ENCODE measurements at places on chromosomes 13 and 19. TPM values are rescaled to one million over a fixed set of nuclear protein-coding genes. Genes with fewer than 3 reads are reported as not detected.

The TRAPPC5 gene
- 113 TPM for total RNA-seq

The IGSF23 gene
- total RNA-seq = not detected

The GRK1 gene
- total RNA-seq = not detected

The GAPDHS gene
- total RNA-seq = not detected

The PSG7 gene
- total RNA-seq = not detected

The ZNF296 gene
- total RNA-seq = 1.5 TPM

The TEKTIP1 gene
- not detected for total RNA-seq

The KLK12 gene
- 7.3 TPM for total RNA-seq

The ZNF420 gene
- 0.18 TPM for total RNA-seq

The KCNJ14 gene
- 2.7 TPM for total RNA-seq

The ATP4B gene
- not detected for total RNA-seq

The SGCG gene
- total RNA-seq = not detected

The SRRM5 gene
- total RNA-seq = 0.50 TPM

The FBXO46 gene
- total RNA-seq = 57.6 TPM

The CFAP97D2 gene
- total RNA-seq = not detected

The CCDC122 gene
- total RNA-seq = 1.1 TPM

The NOVA2 gene
- not detected for total RNA-seq

The LCP1 gene
- total RNA-seq = not detected

The HSPB6 gene
- total RNA-seq = not detected

The PRTN3 gene
- not detected for total RNA-seq

The AMER2 gene
- not detected for total RNA-seq

The GFY gene
- not detected for total RNA-seq

The TUBA3C gene
- not detected for total RNA-seq

The NLRP8 gene
- total RNA-seq = not detected

The LILRA1 gene
- total RNA-seq = not detected

The CLIP3 gene
- 0.13 TPM for total RNA-seq

The ZNF415 gene
- total RNA-seq = not detected

The FFAR1 gene
- not detected for total RNA-seq

The C13orf42 gene
- not detected for total RNA-seq

Data from HT-29 (cell line).